Fibroblast of villous mesenchyme (primary cell): ENCODE measurements at places on chromosomes 5 and 9. TPM values are rescaled to one million over a fixed set of nuclear protein-coding genes. Genes with fewer than 3 reads are reported as not detected.

The DMRT3 gene
- not detected in 2 replicates for total RNA-seq

The RNF180 gene
- 5.5 and 5.6 TPM in 2 replicates for total RNA-seq

The LCP2 gene
- not detected in 2 replicates for total RNA-seq

The SV2C gene
- not detected in 2 replicates for total RNA-seq
